Left lung (tissue), 14 donors: ENCODE measurements at places on chromosomes 1 and 21.

DNA sequence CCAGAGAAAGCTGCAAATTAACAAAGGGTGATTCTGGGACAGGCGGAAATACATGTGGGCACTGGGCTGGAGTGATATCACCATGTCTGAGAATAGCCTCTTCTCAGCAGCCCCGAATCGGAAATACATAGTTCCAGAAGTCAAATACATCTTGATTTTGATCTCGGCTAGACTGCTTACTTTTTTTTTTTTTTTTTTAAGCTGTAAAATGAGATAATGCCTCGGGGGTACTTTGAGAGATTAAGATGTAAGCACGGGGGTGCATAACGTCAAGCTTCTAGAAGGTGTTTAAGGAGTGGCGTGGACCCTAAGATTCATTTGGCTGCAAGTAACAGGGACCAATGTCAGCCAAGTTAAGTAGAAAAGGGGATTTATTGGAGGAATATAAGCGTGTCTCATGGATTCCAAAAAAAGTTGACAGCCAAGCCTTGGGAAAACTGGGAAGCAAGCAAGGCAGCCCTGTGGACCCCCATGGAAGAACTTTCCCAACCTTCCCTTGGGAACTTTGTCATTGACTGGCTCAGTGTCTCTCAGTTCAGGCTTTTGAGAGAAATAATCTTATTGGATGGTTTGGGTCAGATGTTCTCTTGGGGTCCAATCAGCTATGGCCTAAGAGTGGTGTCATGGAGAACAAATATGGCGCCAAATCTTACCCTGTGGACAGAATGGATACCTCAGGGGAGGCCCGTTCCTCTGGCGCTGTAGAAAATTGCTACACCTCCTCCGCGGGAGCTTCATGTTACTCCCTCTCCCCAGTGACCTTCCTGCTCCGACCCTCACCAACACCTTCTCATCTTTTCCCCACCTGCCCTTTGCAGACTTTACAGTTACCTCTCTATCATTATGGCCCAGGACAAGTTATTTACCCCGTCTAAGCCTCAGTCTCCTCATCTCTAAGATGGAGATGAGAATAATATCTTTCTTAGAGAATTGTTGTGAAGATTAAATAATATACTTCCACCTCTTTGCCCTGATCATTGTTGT lies 186.6 kb downstream of the KAZN start:
- DNase-seq = no peak

- peak; percentile 72 for DNase-seq
Measured at GRCh38 chr1:119631433-119632102, 16.5 kb downstream of the ZNF697 start.

DNA sequence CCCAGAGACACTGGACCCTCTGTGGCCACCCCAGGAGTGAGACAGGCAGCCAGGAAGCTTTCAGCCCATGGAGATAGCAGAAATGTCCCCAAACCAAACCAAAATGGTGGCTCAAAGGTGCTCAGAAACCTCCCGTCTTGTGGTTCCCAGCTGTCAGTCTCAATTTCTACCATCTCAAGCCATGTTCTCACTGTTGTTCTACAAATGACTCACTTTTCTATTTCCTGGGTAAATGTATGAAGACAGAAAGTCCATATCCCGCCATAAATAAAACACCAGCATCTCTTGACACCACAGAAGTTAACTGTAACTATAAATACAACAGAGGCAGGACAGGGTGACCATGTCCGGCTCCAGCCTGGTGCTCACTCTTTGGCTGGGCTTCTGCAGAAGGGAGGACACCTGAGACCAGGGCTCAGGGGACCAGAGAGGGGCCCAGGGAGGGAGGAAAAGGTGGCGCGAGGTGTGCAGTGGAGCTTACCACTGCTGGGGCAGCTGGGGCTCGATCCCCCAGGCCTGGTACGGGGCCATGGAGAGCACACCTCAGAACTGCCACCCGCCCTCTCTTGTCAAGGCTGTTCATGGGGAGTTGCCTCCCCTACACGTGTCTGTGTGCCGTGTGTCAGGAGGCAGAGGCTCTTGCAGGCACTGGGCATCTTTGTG lies 43.6 kb downstream of the EPHB2 start:
- DNase-seq = no peak

DNA sequence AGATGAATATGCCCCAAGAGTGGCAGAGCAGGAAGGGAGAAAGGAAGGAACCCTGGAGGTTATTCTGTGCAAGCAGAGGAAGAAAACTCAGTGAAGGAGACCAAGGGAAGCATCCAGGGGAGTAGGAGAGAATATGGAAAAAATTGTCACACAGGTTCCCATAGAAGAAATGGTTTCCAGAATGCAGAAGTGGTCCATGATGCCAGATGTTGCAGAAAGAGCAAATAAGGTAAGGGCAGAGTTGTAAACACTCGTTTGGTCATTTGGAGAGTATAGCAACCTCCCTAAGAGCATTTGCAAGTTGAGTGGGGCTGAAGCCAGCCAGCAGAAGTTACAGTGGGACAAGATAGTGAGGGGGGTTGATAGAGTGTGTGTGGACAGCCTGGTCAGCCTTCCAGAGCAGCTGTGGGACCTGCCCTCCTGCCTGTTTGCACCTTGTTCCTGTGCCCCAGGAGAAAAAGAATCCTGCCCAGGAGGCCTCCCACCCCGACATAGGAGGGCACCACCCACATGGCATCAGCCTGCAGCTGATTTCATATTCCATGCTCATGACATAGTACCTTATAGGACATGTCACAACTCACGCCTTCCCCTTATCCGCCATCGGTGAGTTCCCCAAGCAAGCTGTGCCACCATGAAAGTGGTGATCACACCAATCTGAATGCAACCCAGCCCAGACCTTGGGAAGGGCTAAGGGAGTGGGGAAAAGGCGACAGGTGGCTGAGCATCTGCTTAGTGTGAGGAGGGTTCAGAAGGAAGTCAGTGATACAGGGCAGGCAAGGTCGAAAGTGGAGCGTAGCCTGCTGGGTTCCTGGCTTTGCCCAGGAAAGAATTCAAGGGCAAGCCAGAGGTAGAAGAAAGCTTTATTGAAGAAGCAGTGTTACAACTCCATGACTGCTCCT lies 8.2 kb upstream of the NEK2 start:
- DNase-seq = no peak

DNA sequence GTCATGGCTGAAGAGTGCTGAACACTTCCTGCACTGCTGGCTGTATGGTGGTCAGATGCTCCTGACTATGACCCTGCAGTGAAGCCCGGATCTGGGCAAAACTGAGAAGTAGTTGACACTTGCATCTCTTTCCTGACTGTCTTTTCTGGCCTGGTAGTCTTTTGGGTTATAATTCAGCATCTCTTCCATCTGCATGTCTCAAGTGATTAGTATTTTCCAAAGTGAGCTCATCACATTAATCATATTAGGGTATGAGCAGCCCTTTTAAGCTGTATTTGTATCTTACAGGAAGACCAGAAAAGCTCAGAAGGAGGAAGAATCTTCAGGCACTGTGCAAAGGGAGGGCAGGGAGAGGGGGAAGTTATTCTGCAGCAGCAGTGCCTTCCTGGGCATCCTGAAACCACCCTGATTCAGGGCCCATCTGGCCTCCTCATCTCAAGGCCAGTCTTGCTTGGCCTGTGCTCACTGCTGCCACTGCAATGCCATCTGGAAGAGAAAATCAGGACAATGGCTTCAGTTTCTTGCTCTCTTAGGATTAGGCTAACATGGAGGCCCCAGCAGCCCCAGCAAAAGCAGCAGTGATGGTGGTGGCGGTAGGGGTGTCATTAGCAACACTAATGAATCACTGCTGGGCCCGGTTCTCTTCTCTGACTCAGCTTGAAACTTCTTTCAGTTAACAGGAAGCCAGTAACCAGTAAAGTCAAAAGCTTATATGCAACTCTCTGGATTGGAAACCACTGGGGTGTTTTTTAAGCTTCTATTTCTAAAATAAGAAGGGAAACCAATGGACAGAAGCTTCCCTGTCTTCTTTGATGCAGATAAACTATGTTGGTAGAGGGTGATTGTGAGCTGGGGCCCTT lies 63.3 kb upstream of the WDR26 start:
- no peak for DNase-seq

GRCh38 chr21:26288026-26288425 lies 117.5 kb upstream of the APP start:
- DNase-seq = no peak

DNA sequence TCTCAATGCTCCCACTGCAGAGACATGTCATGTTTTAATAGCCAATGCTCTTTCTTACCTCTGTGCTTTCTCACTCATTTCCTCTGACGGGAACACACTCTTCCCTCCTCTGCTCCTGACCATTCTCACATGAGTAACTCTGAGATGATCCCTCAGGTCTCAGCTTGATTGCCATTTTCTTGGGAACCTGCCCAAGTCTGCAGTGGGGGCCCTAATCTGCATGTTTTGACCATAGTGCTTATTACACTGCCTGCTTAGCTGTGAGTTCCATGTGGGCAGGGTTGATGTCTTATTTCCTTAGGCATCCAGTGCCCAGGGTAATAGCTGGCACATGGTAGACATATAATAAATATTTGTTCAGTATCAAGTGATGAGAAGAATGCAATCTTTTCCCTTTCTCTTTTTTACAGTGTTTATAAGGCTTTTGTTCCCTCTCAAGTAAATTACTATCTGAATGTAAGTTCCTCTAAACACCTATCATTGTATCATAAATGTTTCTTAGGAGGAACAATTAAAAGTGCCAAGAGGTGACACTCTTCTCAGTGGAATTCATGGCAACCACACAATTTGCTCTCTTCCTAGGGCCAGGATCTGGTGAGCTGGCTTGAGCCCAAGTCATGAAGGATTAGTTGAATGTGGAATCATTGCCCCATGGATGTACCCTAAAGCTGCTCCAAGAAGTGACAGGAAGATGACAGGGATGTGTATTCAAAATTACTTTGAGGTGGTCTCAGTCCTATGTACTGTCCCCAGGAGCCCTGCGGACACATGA lies 485.4 kb upstream of the USP24 start:
- no peak for DNase-seq

DNA sequence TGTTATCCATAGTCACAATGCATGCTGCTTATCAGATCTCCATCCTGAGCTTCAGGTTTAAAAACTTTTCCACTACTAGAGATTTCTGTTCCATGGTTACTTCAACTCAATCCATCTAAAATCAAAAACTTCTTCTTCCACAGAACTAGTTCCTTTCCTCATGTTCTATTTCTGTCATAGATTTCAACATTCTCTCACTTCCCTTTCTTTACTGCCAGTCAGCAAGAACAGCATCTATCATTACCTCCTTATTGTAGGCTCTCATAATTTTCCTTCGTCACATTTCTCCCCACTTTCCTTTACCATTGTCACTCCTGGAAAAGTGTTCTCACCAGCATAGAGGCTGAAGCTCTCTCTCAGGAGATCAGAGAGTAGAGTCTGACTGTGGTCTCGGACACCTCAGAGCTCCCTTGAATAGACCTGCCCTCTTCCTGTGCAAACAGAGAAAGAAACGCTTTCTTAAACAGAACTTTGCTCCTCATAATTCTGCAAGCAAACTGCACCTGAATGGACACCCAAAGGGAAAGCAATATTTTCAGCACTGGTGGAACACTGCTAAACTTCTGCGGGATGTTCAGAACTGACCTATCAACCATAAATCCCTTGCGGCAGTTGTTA lies 48.7 kb upstream of the KIRREL1 start:
- DNase-seq = no peak

DNA sequence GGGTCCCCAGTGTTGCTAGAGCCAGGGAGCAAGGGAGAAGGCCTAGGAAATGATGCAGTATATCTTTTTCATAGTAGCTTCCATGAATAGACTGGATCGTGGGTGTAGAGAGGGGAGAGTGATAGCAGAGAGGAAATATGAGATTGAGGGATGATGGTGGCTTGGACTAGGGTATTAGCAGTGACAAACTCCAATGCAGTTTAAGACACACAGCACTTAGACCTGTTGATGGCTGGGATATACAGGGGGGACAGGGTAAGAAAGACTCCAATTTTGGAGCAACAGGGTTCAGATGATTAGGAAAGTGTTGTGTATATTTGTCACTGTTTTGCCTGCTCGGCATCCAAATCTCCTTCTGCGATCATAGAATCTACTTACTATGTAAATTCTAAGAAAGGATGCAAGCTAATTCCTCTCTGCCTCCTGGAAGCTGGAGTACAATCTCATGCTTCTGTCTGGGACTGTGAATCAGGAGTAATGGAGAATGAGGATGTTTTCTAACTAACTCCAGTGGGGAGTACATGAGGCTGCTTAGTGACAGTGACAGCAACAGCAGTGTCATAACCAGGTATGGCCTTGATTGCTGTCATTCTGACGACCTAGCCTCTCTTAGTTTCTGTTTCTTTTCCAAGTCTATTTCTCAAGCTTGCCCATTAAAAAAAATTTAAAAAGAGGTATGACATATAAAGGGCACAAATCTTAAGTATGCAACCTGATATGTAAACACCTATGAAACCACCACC lies 47.5 kb downstream of the SYDE2 start:
- DNase-seq = no peak

GRCh38 chr1:39109644-39110043 lies 83.5 kb downstream of the NDUFS5 start:
- no peak for DNase-seq

DNA sequence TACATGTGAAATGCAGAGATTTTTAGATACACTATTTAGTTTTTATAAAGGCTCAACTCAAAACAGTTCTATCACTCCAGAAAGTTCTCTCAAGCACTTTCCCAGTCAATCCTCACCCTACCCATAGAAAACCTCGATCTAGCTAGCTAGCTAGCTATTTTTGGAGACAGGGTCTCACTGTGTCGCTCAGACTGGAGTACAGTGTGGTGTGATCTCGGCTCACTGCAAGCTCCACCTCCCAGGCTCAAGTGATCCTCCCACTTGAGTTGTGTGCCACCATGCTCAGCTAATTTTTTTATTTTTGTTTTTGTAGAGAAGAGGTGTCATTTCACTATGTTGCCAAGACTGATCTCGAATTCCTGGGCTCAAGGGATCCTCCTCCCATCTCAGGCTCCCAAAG lies 236.9 kb downstream of the RERE start:
- no peak for DNase-seq

- DNase-seq = no peak
Measured at GRCh38 chr1:85571828-85572227, 8.7 kb upstream of the CCN1 start.

DNA sequence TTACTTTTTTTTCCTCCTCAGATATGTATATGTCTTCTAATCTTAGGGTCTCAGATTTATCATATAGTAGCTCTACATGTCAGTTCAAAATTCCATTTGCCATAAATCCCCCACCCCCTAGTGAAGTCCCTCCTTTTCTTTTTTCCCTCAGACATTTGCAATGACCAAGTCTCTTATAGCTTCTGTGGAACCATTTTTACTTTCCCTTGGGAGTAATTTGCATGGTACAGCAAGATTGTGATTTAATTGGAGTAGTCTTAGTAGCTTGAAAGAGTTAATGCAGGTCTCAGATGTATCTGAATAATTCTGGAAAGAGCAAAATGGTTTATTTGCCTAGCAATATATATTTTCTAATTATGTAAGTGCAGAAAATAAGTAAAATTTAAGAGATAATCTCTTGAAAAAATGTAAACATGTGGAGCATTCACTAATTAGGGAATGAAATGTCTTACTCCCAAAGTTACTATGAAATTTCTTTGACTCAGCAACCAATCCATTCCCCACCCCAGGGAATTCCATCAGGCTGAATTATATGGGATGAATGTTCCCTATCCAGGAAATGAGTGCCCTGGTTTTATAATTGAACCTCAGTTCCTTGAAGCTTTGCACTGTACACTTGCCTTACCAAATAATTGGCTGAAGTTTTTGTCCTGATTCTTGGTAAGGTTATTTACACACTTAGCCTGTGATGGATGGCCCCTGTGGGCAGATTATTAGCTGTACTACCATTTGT lies 267.0 kb downstream of the DNM3 start:
- DNase-seq = no peak

- no peak for DNase-seq
Measured at GRCh38 chr1:207040181-207040533, 7.6 kb upstream of the C1orf116 start.

- DNase-seq = no peak
Measured at GRCh38 chr1:115837740-115838421, 3.0 kb downstream of the NHLH2 start.

GRCh38 chr1:88878731-88879130 lies 12.6 kb downstream of the GTF2B start:
- no peak for DNase-seq
